Cortex of kidney (tissue), 1 donor: ENCODE measurements at places on chromosomes 12 and 14.

DNA sequence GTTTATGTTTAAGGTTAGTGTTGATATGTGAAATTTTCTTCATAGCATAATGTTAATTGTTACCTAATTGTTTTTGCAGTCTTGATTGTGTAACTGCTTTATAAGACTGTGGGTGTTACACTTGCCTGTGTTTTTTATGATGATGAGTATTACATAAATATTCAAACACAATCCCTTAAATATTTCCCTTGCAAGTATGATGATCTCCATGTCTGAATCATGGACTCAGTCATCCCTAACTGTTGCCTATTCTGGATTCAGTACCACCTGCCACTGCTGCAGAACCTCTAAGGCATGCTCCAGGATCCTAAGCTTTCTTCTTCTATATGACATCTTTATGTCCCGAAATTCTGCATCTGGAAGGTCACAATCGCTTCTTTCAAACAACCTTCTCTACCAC is 246.3 kb upstream of the CLEC14A start:
- DNase-seq = no peak

DNA sequence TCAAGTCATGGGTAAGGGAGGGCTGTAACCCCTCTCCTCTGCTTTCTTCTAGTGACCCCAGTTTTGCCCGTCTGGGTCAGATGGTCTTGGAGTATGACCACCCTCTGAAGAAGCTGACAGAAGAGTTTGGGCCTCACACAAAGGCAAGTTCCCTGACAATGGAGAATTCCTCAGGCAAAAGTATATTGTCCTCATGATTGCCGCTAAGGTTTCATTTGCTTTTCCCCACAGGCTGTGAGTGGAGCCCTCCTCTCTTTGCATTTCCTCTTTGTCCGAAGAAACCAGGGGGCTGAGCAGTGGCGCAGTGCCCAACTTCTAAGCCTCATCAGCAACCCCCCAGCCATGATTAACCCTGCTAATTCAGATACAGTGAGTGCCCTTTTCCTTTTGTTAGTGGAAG is 12.1 kb downstream of the NCKAP1L start:
- DNase-seq = no peak

DNA sequence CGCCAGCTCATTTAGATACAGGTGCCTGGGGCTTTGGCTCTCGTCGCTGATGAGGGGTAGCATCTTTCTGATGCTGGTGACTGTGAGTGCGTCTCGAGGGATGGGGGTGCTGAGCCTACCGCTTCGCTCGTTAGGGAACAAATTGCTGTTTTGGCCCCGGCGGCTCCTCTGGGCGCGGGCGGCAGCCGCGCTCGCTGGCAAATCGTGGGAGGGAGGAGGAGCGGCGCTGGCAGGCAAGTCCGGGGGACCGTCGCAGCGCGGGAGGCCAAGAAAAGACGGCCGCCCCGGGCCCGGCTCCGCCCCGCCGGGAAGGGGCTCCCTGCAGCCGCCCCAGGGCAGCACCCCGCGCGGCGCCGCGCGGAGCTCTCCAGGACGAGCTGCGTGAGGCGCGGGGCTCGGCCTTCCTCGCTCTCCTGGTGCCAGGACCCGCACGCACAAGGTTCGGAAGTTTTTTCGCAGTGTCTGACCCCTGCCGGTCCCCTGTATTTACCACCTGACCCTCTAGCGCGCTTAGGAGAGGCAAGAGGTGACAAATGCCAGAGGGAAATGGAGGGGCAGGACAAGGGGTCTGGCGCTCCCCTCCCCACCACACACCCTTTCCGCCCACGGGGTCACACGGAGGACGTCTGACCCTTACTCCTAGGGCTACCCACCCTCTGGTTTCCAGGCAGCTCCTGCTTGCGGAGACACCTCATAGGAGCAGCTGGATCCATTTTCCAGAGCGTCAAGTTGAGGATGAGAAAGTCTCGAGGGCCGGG is 899 bp upstream of the KCNH3 start:
- DNase-seq = no peak

DNA sequence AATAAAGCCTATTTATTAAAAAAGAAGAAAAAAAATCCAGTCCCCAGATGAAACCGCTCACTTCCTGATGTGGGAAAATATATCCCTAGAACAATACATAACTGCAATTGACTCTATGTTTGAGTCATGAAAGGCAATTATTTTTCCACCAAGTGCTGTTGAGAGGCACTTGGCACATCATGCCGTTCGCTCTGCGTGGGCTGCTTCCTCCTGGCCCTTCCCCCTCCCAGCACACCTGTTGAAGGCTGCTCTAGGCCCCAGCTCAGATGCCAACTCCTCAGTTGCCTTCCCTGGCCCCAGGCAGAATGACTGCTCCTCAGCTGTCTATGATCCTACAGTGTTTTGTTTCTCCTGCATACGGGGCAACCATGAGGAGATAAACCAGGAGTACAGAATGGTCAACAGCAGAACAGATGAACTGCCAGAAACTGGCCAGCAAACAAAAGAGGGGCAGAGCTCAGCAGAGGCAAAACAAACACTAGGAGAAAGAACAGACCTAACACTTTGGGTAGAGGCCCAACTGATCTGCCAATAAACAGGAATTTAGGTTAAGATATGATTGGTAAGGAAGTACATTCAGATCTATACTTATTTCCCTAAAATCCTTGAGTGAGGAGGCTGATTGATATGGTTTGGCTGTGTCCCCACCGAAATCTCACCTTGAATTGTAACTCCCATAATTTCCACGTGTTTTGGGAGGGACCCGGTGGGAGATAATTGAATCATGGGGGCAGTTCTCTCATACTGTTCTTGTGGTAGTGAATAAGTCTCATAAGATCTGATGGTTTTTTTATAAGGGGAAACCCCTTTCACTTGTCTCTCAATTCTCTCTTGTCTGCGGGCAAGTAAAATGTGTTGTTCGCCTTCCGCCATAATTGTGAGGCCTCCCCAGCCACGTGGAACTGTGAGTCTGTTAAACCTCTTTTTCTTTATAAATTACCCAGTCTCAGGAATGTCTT is 58.6 kb downstream of the SLC38A1 start:
- DNase-seq = no peak

DNA sequence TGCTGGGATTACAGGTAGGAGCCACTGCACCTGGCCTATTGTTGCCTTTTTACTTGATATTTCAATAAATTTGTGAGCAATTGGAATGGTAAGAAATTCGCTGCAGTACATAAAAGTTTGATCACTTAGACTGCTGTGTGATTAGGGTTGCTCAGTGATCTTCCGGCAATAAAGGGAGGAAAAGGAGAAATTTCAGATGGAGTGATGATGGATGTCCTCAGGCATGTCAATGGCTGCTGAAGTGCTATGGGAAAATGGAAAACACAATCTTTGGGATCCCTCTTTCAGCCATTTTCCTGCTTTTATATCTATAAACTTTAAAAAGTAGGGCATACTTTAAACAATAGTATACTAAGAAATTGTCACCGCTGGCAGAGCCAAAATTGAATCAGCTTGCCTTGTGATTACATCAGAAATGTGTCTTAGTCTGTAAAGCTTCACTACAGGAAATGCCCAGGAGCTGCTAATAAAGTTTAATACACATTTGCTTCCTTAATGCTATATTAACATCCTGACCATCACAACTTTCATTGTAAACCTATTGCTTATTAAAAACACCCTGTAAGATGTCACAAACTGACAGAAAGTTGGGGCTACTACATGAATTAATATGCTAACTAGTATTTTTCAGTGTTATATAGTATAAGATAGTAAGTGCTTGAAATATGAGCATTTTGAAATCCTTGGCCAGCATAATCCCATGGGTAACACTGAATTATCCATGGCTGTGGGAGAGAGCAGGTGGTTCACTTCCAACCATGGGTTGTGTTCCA is 13.7 kb upstream of the FBXL14 start:
- no peak for DNase-seq

- no peak for DNase-seq
Measured at GRCh38 chr12:54232790-54233189, 44.0 kb upstream of the SMUG1 start.

GRCh38 chr12:49808686-49809380 is 19.4 kb downstream of the NCKAP5L start:
- no peak for DNase-seq

DNA sequence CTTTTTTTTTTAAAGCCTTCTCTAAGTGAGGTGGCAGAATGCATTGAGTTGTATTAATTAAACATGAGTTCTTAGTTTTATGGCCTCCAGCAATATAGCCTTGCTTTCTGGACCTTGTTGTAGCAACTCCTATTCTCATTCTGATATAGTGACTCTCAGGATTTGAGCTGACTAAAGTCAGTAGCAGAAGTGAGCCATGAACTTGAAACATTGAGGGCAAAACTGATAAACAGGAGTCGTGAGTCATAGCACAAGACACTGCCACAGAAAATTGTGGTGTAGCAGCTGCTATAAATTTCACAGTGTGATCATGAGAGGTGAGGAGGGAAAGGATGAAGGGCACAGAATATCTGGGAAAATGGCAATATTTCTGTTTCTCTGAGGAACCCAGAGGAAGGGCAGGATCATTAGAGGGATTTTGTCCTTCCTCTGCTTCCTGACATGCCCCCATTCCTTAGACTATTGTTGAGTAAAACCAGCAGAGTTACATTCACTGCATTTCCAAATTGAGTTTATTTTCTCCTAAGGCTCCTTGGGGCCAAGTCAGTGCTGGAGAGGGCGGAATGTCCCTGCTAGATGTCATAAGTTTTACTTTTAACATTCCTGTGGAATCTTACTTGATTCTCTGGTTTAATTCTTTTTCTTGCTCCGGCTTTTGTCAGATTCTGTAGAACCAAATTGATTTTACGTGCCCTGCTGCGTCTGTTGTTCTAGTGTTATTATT is 7.5 kb downstream of the KLRG1 start:
- no peak for DNase-seq

DNA sequence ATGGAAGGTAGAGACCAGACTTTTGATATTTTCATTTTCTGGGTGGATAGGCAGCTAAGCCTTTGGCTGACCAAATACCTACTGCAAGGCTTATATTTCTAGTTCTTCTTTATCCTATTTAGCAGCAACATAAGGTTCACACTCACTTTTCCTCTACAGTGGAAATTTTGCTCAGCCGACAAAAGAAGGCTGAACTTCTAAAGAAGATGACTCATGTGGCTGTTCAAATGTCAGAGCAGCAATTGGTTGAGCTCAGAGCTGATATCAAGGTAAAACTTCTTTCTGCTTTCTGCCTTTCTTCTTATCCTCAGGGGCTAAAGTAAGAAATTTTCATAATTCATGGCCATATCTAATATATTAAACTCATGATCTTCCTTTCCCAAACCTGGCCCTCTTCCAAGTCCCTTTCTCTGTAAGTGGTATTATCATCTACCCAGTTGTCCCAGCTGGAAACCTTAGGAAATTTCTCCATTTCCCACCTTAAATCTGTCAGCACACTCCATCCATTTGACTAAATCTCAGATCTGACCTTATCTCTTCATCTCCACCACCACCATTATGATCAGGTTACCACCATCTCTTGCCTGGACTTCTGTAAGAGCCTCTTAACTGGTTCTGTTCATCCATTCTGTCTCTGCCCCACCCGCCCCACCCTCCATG is 19.8 kb upstream of the KCNH3 start:
- no peak for DNase-seq

DNA sequence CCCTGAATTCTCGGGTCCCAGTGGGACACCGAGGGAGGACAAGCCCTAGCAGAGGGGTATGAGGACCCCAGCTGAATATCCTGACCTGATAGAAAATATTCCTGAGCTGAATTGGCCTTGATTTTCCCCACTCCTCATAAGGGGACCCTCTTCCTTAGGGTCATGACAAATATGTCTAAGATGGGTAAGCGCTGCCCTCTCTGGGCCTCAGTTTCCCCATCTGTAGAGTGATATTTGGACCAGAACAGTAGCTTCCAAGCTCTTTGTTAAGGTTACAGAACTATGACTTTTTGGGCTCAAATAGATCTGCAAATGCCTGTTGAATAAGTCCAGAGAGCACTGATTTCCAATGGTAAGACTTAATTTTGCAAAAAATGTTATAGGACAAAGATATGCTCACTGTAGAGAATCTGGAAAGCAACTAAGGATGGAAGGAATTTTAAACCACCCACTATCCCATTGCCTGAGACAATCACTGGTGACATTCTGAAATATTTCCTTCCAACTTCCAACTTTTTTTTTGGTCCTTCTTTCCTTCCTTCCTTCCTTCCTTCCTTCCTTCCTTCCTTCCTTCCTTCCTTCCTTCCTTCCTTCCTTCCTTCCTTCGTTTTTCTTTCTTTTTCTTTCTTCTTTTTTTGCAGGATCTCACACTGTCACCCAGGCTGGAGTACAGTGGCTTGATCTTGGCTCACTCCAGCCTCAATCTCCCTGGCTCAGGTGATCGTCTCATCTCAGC is 32.0 kb downstream of the MYL2 start:
- no peak for DNase-seq

DNA sequence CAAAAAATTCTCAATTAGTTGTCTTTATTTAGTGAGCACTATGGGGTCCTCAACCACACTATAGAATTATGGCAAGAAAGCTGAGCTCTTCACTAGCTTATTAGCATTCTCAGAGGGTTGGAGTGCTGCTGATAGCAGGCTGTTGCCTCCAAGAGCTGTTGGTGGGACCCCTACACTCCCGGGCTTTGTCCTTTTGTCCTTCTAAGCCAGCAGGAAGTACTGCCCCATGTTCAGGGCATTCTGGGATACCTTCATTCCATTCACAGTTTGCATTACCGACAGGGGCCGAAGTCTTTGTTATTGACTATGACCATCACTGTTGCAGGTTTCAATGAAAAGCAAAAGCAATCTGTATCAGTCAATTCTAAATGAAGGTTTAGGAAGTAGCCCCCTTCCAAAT is 89.5 kb upstream of the OTX2 start:
- no peak for DNase-seq

DNA sequence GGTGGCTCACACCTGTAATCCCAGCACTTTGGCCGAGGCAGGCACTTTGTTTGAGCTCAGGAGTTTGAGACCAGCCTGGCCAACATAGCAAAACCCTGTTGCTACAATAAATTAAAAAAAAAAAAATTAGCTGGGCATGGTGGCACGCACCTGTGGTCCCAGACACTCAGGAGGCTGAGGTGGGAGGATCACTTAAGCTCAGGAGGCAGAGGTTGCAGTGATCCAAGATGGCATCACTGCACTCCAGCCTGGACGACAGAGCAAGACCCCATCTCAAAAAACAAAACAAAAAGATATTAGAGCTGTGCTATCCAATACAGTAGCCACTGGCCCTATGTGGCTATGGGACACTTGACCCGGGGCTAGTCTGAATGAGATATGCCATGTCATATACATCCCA is 6.9 kb upstream of the SCARB1 start:
- DNase-seq = no peak

- no peak for DNase-seq
Measured at GRCh38 chr12:93427779-93428564, 13.8 kb downstream of the UBE2N start.

GRCh38 chr12:88726806-88727720 is 146.8 kb upstream of the KITLG start:
- no peak for DNase-seq

DNA sequence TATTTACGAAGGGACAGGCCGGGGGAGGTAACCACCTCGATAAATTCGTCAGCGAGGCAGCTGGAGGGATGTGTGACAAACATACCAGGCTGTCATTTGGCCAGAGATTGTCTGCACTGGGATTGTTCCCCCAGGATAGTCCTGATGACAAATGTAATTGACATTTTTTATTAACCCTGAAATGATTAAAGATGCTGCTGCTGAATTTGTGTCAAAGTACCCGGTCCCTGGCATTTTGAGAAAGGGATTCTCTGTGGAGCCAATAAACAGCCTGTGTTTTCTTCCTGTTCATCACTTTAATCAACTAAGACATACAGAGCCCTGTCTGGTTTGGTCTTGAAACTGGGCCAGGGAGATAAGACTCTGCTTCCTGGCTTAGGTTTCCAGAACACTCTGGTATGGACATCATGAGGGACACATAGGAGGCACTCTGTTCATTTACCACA is 117.6 kb downstream of the SLC25A47 start:
- DNase-seq = no peak
